ENCODE measurements at places on chromosomes 16 and 17. TPM values are rescaled to one million over a fixed set of nuclear protein-coding genes. Genes with fewer than 3 reads are reported as not detected.

Gene ZFP1
- total RNA-seq: 10.0 TPM

Gene CHST5
- total RNA-seq: 0.15 TPM

Gene ADGRG3
- not detected for total RNA-seq

Gene TMEM220
- 9.3 TPM for total RNA-seq

Gene CCL16
- not detected for total RNA-seq

Gene ZFP3
- not detected for total RNA-seq

Gene TBC1D26
- total RNA-seq: 0.05 TPM

Gene CDRT15L2
- total RNA-seq: not detected

Gene NACA2
- not detected for total RNA-seq

Gene NOS2
- total RNA-seq: 0.08 TPM

Gene IL34
- 5.8 TPM for total RNA-seq

Gene CACNG3
- not detected for total RNA-seq

Gene CAMTA2
- 22.7 TPM for total RNA-seq

Gene KCTD19
- 0.62 TPM for total RNA-seq

Gene KRT39
- not detected for total RNA-seq

Gene TBC1D3E
- total RNA-seq: not detected

Gene C17orf50
- not detected for total RNA-seq

Gene CPNE2
- 43.4 TPM for total RNA-seq

Gene ABCA6
- total RNA-seq: 0.46 TPM

Gene NFATC2IP
- 47.3 TPM for total RNA-seq
